ENCODE measurements at places on chromosomes 11 and 22.

GRCh38 chr11:555227-555779 lies 5.2 kb downstream of the LMNTD2 start:
- no peak for DNase-seq

GRCh38 chr22:32334660-32335365 lies 22.9 kb upstream of the RFPL3 start:
- no peak for DNase-seq

- DNase-seq, result no peak
Measured at GRCh38 chr11:111428113-111428876, 49.2 kb upstream of the POU2AF1 start.

DNA sequence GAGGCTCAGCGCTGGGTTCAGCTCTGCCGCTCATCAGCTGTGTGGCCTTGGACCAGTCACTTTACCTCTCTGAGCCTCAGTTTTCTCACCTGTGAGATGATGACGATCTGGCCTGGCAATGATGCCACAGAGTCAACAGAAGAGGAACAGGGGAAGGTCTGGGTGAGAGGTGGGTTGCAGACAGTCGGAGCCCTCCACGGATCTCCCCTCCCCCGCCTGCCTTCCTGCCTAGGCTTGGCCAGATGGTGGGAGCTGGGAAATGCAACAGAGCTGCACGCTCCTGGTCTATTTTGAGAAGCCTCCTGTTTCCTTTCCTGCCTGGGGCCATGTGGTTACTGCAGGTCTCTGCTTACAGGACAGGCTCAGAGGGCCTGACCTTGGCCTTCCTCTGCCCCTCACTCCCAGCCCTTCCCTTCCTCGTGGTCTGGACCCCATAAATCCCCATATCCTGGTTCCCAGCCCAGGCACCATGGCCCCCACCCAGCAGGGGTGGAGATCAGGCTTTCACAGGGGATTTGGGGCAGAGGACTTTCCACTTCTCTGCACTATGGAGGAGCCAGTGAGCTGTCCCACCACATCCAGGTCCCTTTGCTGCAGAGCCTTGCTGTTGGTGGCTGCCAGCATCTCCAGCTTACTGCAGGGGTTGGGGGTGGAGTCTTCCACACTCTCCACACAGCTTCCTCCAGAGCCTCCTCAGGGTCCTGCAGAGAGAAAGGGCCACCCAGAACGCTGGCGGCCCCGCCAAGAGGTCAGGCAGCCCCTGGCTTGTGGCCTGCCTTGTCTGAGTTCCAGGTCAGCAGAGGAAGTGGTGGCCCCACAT lies 46.9 kb downstream of the C11orf96 start:
- DNase-seq, result no peak

DNA sequence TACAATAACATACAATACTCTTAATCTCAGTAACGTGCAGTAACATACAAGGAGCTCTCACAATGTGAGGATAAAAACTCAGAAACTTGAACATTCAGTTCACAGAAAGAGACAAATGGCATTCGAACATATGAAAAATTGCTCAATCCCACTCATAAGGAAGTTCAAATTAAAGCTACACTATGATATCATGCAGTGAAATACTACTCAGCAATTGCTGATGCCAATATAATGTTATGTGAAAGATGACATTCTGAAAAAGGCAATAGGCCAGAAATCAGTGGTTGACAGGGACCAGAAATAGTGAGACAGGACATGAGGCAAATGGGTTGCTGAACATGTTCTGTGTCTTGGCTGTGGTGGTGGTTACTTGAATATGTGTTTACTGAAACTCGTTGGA lies 33.7 kb upstream of the PITPNB start:
- DNase-seq, result no peak

DNA sequence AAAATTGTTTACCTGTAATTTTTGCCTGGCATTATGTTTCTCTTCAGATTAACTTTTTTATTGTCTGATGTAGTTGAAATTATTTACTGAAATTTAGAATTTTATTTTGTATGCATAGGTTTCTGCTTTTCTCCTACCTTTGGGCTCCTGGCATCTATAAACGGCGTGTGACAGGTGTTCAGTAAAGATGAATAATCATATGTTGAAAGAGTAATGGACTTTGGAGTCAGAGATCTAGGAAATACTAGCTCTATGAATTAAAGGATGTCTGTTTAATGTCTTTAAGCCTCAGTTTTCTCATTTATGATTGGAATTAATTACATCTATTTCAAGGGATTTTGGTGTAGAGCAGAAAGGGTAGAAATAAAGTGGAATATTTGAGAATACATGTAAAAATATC lies 7.2 kb upstream of the ANGPTL5 start:
- DNase-seq, result no peak

GRCh38 chr11:58134151-58134550 lies 8.8 kb upstream of the OR9I1 start:
- no peak for DNase-seq

GRCh38 chr11:121557348-121557747 lies 104.6 kb upstream of the SORL1-AS1 start:
- DNase-seq, result no peak

DNA sequence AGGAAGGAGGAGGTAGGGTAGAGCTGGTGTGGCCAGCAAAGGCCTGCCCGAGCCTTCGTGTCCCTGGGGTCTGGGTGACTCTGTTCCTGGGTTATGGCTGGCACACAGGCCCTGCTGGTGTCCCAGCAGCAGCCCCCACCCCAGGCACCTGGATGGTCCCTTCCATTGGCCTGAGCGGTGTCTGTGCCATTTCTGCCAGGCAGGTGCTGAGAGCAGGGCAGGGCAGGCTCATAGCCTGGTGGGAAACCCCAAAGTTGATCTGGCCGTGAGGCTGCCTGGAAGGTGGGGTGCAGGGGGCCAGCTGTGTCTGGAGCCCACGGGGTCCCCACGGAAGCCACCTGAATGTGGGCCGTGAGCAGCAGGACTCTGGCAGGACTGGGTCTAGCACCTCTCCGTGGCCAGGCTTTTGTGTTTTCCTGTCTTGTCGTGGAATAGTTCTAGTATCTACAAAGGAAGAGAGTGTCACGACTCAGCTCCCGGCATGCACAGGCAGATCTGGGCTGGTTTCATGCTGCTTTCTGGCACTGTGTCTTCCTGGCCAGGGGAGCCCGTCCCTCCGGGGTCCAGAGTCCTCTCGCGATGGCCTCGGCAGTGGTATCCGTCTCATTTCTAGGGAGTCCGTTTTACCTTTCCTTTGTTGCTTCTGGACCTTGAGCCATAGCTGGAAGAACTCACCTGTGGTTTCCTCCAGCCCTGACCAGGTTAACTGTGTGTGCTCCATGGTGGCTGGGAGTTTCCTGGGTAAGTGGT lies 83.7 kb downstream of the KCNQ1 start:
- DNase-seq, result no peak

DNA sequence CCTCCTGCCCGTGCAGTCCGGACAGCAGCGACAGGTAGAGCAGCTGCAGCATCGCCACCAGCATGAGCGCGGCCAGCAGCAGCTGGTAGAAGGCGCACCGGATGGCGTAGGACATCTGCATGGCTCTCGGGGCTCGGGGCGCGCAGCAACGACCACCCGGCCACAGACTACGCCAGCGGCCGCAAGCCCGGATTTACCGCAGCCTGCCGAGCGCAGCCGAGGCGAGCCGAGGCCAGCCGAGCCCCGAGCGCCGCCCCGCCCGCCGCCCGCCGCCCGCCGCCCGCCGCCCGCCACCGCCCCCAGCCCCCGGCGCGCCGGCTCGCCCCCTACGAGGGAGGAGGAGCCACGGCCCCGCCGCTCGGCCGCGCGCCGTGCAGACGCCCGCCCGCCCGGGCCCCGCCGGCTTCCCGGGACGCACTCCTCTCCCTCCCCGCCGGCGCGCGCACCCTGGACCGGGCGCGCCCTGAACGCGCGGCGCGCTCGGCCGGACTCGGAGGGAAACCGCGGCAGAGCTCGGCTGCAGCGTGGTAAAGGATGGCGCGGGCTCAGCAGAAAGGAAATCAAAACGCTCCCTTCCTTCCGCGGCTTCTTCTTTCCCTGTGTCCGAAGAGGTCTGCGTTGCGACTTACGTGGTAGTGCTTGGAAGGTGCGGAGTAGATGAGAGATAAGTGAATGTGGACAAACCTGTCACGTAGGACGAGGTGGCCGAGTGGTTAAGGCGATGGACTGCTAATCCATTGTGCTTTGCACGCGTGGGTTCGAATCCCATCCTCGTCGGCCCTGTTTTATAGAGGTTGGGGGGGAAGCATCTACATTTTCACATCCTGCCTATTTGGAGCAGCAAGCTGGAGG lies at the start of gene B4GAT1:
Gene B4GAT1 (minus strand): TSS at position 205 of the 852 bp plus-strand sequence. CDS start 84 bp downstream, at position 121.
- no peak for DNase-seq

GRCh38 chr11:86067009-86067850 lies 1.7 kb downstream of the PICALM start:
- no peak for DNase-seq

- DNase-seq, result no peak
Measured at GRCh38 chr11:26849036-26849435, 127.2 kb upstream of the SLC5A12 start.

GRCh38 chr11:33263549-33263948 lies 6.4 kb downstream of the HIPK3 start:
- DNase-seq, result no peak

- peak; percentile 10 for DNase-seq
Measured at GRCh38 chr11:62171261-62171723, 18.7 kb upstream of the SCGB1D1 start.

DNA sequence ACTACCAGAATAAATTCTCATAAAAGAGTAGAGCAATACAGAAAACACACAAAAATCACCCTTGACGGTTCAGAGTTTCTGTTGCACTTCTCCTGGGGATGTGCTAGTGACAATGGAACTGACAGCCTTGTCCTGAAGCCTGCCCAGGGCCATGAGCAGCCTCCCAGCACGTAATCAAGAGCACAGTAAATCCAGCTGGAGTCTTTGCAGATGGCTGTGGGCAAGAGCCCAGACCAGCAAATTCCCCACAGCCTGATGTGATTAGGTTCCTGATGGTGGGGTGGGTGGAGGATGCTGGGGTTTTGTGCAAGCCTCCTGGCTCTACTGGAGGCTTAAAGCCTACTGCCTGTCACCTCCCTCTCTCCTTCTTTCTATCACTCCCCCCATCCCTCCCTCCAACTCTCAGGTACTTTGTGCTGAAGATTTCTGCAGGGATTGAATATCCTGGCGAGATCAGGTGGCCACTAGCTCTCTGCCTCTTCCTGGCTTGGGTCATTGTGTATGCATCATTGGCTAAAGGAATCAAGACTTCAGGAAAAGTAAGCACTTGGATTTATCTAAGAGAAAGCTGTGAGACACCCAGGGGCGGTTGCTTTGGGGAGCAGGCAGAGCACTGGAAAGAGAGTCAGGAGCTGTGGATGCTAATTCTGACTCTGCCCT lies 18.1 kb downstream of the SLC6A5 start:
- no peak for DNase-seq

- DNase-seq, result no peak
Measured at GRCh38 chr11:79122759-79123158, 318.1 kb downstream of the TENM4 start.

GRCh38 chr11:16204261-16204660 lies 152.1 kb downstream of the SOX6 start:
- DNase-seq, result no peak

GRCh38 chr11:128898580-128899344 lies 7.6 kb downstream of the KCNJ5 start:
- DNase-seq, result no peak

GRCh38 chr22:50201191-50202129 lies 649 bp downstream of the SELENOO start:
- no peak for DNase-seq

- no peak for DNase-seq
Measured at GRCh38 chr11:16737818-16738192, 642 bp upstream of the C11orf58 start.

DNA sequence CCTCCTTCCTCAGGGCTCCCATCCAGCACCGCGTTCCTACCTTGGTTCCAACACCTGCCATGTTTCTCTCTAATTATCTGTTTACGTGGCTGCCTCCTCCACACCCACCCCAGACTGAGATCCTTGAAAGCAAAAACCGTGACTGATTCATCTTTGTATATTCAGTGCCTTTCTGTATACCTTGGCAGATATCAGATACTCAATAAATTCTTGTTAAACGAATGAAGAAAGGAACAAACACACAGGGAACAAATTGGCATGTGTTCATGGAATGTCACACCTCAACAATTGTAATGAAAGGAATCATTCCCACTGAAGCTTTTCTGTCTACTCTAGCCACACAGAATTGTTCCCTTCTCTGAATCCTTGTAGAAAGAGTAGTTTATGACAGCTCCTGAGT lies 20.4 kb upstream of the LRRC55 start:
- DNase-seq, result no peak

DNA sequence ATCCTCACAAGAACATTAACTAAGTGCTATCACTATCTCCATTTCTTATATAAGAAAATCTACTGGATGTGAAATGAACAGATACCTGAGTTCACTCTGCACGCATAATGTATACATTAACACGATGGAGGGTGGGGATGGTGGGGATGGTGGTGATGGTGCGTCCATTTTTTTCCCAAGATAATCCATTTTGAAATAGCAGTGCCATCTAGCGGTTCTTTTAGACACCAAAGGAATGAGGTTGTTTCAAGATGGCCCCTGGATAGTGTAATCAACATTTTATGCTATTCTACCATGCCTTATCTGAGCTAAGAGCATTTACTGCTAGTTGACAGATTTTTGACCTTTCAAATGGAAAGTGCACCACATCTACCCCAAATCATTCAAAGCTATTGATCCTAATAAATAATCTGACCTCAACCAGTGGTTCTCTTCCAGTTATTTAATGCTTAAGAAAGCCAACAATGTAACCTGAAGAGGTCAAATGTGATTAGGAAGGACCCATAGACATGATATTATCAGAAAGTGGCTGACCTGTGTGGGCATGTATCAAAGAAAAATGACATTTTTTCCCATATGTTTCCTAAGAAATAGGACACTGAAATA lies 714.7 kb upstream of the TENM4 start:
- DNase-seq, result no peak

DNA sequence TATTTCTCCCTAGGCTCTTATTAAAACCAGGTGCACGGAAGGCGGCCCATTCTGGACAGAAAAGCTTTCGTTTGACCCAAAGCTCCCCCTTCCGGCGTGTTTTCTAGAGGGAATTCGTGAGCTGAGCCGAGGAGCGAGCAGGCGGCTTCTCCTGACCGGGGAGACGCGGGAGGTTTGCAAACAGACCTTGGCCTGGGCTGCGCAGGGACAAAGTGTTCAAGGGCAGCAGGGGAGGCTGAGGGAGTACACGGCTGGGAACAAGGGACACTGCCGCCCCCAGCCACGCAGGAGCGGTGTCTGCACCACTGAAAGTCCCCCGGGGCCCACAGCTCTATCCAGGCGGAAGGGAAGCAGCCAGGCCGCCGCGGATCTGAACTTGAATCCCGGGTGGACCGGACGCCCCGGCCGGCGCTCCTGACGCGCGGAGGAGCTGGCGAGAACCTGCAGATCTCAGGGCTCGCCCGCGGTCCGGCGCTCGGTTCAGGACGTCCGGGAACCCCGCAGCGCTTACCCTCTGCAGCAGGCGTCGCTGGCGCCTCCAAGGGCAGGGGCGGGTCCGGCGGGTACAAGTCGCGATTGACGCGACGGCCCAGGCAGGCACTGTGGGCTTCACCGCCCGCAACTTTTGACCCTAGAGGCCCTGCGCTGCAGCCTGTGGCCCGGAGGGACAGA lies 101.9 kb downstream of the WT1 start:
- no peak for DNase-seq

- DNase-seq, result no peak
Measured at GRCh38 chr11:26842478-26843282, 120.8 kb upstream of the SLC5A12 start.

- no peak for DNase-seq
Measured at GRCh38 chr22:27982630-27983180, 63.6 kb upstream of the PITPNB start.
